ENCODE measurements at places on chromosomes 6 and 20.

DNA sequence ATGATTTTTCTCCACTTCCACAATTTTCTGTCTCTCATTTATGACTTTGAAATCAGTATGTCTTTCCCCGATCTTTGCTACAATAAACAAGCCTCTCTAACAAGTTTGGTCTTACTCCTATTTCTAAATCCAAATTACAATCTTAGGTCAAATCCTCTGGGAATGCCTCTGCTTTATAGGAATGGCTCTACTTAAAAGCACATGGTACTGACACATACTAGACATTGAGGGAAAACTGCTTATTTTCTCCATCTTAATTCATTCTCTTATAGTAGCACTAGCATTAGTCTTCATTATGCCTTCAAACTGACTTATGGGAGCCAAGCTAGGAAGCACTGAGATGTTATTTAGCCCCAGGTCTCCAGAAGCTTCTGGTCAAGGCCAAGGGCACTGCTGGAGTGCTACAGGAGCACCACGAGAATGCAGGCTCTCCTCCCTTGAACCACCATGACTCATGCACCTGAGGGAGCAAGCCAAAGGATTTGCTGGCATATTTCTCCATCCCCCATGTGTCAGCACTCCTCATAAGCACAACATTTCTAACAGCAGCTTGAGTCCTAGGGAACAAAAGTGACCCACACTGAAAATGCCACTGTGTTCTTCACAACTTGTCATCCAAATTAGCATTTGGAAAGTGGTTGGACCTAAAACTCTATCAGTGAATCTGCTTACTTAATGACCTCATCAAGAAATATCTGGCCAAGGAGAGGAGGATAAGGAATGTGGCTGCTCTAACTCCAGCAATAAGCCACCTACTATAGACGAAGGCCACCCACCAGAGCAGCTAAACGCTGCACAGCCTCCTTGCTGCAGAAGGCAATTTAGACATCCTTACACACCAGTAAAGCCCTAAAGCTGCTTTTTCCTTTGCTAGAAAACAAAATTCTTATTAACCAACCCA, 156.8 kb upstream of the KCNQ5 start:
- DNase-seq, result no peak

DNA sequence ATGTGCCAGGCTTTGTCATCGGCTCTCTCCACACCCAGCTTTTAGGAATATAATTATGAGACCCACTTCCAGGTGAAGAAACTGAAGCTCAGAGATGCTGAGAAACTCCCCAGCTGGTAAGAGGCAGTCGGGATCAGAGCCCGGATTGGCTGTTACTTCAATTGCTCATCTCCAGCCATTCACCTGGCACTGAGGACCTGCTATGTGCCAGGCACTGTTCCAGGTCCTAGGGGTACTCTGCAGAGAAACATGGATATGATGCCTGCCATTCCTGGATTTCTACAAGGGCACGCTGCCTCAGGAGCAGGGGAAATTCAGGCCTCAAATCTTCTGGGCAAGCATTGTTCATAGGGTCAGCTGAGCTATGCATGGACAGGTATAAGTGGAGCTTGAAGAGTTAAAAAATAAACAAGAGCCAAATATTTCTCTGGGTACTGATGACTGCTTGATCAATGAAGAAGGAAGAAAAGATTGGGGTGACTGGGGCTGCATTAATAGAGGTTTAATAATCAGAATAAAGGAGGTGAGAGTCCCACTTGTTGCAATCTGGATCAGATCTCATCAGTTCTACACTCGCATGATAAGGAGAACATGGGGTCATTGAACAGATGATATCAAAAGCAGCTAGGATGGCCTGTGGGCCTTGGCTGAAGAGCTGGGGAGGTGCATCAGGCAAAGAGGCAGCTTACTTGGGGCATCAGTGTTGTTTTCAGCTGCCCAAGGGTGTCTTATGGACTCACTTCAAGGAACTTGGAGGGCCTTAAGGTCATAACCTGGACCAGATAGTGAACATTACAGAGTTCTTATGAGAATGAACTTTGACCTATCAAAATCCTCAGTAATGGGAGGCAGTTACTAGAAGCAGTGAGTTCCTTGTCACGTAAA, 80.9 kb upstream of the TOX2 start:
- DNase-seq, result no peak

GRCh38 chr6:7590918-7591302, 912 bp downstream of the SNRNP48 start:
- DNase-seq, result no peak

GRCh38 chr6:144834426-144835038, 549.4 kb downstream of the UTRN start:
- DNase-seq, result no peak

DNA sequence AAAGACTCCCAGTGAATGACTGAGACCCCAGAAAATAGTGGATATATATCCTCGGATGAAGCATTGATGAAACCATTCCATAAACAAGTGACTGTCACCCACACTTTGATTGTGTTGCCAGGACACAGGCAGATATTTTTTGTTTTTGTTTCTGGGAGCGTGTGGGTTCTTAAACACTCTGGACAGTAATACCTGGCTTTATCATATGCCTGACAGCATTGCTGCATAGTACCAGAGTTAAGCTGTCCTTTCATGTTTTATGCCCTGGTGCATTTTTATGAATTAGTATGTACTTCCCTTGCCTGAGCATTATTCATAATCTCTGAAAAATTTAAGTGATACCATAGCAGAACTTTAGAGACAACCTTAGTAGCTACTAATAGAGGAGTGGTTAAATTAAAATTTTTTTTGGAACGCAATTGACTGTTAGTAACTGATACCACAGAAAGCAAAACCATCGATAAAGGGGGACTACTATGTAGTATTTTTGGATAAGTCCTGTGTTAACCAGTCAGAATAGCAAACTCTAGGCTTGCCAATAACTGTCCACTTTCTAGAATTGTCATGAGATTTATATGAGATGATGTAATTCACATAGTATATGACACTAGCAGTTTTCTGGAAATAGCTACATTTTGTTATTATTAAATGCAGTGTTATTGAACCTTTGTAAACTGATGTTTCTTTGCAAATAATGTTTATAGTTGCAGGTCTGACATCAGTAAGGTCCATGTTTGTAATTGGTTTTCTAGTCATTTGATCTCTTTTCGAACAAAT, 30.4 kb downstream of the SENP6 start:
- no peak for DNase-seq

DNA sequence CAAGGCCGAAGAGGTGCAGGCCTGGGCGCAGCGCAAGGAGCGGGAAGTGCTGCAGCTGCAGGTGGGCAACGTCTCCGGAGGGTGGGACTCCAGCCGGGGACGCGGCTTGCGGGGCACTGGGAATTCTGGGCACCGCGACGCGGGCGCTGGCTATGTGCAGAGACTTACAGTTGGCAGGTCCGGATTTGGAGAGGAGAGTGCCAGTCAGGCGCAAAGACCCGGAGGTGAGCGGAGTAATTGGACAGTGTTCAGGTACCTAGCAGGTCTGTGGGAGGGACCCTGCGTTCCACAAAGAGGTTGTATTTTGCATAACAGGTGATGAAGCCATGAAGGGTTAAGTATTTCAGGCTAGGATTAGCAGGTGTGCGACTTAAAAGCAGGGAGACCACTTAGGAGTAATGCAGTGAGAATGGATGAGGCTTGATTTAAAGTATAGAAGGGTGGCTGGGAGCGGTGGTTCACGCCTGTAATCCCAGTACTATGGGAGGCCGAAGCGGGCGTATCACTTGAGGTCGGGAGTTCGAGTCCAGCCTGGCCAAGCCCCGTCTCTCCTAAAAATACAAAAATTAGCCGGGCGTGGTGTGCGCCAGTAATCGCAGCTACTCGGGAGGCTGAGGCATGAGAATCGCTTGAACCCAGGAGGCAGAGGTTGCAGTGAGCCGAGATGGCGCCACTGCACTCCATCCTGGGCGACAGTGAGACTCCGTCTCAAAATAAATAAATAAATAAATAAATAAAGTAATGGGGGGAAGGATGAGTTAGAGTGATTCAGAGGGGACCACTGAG, 1.0 kb downstream of the MRPS26 start:
- DNase-seq, result no peak

GRCh38 chr20:49603209-49603627, 35.3 kb upstream of the PTGIS start:
- DNase-seq, result peak; percentile 38

DNA sequence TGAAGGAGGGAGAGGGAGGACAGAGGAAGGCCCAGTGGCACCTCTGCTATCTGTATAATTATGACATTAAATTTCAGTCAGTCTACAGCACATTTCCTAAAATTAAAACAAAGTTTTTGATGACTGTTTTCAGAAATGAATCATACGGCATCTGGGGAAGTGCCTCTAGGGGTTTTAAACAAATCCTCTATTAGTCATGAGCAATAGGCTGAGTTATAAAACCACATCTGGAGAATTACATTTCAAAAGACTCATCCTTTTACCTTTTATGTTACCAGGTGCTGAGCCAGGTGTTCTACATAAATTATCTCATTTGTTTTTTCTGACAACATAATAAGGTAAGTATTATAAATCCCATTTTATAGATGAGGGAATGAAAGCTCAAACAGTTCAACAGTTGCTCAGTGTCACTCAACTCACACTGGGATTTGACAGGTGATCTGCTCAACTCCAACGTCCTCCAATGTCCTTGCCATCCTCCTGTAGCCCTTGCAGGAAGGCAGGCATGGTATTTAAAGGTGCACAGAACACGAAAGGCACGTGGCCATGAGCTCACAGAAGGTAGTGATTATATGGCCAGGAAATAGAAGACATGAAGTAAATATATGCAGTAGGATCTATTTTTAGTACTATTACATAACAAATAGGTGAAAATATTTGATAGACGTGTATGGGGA, 184.2 kb upstream of the MAN1A1 start:
- no peak for DNase-seq

GRCh38 chr6:120965814-120966213, 368.5 kb downstream of the TBC1D32 start:
- DNase-seq, result no peak

GRCh38 chr6:142975365-142975764, 30.4 kb upstream of the HIVEP2 start:
- no peak for DNase-seq

DNA sequence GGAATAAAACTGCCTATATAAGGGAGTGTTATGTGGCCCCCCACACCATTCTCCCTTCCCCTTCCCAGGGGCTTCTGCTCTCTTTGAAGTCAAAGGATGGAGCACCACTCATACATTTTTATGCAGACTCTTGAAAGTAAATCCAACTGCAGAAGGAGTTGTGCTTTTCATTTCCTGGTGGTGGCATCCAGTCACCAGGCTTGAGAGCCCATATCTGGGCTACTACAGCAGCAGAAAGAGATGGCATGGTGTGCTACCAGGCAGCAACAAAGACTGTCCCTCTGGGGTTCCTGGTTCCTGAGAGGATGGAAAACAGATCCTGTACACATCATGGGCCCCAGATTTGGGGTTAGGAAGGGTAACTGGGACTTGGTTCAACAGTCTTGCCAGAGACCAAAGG, 226.4 kb downstream of the CLIC5 start:
- no peak for DNase-seq

GRCh38 chr6:52508261-52508739, 68.6 kb downstream of the TRAM2 start:
- DNase-seq, result no peak

- no peak for DNase-seq
These were observed 46.6 kb upstream of the DEFB112 start for GRCh38 chr6:50096296-50096695.

DNA sequence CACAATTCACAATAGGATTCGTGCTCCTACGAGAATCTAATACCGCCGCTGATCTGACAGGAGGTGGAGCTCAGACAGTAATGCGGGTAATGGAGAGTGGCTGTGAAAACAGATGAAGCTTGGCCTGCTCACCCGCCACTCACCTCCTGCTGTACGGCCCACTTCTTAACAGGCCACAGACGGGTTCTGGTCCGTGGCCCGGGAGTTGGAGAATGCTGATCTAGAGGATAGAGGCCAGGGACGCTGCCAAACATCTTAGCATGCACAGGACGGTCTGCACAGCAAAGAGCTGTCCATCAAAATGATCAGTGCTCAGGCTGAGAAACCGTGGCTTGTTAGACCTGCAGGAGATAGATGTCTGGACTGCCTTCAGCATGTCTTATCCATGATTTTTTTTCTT, 186.4 kb downstream of the SASH1 start:
- no peak for DNase-seq

DNA sequence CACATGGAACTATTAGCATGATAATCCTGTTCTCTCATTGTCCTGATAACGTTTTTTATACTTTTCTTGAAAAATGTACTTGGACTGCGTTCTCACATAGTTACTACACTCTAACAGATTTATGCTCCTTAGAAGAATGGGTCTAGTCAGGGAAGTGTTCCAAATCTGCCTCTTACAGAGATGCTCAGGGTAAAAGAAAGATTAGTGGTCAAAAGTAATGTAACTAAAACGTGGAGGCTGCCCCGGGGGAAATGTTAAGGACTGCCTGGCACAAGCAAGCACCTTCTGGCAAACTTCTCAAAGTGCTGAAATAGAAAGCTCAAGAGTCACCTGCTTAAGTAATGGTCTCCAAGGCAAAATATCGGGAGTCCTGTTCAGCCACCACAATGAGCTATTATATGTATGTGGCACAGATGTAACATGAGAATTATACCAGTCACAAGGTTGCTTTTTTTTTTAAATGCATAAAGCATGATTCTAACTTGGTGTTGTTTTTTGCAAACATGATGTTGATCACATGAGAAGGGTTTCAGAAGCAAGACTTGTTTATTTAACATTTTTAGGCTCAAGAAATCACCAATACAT, 244.5 kb upstream of the JARID2 start:
- no peak for DNase-seq

DNA sequence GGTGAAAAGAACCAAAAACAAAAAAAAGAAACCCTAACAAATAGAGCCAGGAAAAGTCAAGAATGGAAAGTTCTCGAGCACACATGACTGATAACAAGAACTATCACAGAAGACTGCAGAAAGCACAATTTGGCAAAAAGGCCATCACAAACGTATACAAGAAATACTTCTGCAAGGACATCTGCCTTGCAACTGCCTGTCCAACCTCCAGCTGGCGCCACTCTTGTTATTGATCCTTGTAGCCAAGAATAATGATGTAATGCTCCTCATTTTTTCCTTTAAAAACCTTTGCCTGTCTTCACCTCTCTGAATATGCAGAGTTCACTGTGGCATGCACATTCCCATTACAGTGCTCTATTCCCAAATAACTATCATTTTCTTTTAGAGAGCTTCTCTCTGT, 87.9 kb upstream of the BMP5 start:
- DNase-seq, result no peak
